ENCODE measurements at places on chromosomes 2 and 18.

- DNase-seq: no peak
Measured at GRCh38 chr2:137336067-137336466, 570.7 kb downstream of the THSD7B start.

GRCh38 chr2:75547345-75548035, 13.2 kb downstream of the EVA1A start:
- no peak for DNase-seq

DNA sequence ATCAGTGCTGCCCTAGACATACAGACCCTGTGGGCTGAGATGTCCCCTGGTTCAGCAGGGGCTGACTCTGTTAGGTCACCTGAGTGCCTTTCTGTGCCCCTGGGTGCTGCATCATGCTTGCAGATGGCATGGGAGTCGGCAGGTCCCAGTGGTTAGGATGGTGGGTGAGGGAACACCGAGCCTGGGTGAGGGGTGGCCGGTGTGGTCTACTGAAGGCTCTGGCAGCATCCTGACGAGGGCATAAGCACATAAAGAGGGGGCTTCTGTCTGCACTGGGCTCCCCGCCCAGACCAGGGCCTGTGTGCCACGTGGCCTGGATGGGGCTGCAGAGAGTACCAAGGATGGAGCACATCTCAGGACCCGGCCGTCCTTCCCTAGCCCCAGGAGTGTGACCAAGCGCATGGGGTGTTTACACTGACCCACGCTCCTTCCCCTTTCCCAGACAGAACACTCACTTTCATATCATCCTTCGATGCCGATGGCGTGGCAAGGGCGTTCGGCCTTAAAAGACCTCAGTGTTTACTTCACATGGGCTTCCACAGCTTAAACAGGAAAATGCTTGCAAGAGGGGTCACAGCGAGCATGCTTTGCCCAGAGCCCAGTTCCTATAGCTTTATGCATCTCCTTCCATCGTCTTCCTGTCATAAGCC, 115.1 kb downstream of the STPG4 start:
- DNase-seq: no peak

DNA sequence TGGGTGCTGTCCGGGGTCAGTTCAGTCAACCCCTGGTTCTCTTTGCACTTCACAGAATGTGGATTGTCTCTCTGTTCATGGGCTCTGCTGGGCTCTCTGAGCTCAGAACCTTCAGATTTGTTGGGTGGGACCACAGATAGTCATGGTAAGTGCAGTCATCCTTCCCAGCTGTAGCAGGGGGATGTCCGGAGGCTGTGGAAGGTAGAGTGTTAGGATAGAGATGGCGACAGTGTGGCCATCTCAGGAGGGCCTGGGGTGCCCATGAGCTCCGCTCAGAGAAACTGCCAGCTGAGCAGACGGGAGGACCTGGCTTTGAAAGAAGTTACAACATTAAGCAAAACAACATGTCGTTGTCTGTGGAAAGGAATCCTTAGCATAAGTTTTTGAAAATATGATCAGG, 149.8 kb downstream of the FAM210A start:
- no peak for DNase-seq

DNA sequence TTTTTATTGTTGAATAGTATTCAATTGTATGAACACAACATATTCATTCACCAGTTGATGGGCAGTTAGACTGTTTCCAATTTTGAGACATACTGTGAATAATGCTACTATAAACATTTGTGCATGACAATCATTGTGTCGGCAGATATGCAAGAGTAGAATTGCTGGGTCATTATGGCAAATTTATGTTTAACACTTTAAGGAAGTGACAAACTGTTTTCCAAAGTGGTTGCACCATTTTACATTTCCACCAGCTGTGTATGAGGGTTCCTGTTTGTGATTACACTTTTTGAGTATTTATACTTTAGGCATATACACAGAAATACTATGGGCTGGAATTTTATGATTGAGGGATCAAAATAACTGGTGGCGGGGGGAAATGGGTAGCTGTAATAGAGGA, 61.2 kb downstream of the MAP4K3 start:
- DNase-seq: no peak

DNA sequence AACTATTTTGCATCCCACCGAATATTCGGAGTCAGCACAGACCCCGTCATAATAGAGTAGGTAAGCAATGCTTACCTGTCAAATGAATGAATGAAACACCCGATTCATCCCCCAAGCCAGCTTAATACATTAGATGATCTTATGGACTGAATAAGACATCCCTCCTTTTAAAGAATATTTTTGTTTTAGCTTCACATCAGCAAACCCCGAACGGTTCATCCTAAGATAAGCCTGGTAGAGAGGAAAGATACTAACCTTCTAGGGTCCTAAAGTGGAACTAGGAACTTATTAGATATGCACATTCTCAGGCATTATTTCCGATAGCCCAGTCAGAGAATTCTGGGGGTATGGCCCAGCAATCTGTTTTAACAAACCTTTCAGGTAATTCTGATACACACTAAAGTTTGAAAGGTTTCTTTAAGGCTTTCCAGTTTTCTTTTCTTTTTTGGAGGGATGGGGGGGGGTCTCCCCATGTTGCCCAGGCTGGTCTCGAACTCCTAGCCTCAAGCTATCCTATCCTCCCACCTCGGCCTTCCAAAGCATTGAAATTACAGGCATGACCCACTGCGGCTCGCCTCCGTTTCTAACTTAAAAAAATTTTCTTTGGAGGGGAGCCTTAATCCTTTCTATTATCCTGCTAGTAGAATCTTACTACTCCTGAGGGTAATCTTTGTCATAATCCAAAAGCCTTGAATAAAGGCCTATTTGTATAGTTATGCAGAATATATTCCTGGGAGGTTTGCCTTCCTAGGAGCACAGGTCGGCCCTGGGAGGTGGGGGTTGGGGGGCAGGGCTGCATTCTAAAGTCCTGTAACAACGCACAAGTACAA, 1.0 kb upstream of the ACTR3 start:
- DNase-seq: no peak

- no peak for DNase-seq
Measured at GRCh38 chr2:226702376-226702775, 97.2 kb downstream of the IRS1 start.

- DNase-seq: no peak
Measured at GRCh38 chr18:68676913-68677312, 38.0 kb downstream of the TMX3 start.

GRCh38 chr2:173087214-173087581, 11.6 kb downstream of the MAP3K20 start:
- no peak for DNase-seq

- no peak for DNase-seq
Measured at GRCh38 chr18:36328916-36329315, 31.4 kb downstream of the FHOD3 start.

DNA sequence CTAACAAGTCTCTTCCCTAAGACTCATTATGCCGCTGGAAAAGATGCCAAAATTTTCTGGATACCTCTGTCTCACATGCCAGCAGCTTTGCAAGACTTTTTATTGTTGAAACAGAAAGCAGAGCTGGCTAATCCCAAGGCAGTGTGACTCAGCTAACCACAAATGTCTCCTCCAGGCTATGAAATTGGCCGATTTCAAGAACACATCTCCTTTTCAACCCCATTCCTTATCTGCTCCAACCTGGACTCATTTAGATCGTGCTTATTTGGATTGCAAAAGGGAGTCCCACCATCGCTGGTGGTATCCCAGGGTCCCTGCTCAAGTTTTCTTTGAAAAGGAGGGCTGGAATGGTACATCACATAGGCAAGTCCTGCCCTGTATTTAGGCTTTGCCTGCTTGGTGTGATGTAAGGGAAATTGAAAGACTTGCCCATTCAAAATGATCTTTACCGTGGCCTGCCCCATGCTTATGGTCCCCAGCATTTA, 26.3 kb downstream of the DHRS9 start:
- no peak for DNase-seq

DNA sequence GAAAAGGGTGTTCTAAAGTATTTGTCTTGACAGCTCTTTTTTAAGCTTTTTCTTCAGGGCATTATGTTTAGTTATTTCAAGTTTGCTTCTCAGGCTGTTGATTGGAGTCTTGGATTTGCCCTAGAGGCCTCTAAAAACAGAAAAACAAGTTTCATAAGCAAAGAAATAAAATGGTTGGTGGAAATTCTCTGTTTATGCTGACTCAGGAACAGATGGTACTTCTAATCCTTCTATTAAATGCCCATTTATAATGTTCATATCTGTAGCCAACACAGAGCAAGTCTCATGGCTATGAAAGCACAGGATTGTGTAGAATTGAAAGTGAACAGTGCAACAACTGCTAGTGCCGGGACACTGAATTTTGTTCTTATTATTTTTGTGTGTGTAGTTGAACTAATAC, 60.4 kb downstream of the KCNJ3 start:
- DNase-seq: no peak

DNA sequence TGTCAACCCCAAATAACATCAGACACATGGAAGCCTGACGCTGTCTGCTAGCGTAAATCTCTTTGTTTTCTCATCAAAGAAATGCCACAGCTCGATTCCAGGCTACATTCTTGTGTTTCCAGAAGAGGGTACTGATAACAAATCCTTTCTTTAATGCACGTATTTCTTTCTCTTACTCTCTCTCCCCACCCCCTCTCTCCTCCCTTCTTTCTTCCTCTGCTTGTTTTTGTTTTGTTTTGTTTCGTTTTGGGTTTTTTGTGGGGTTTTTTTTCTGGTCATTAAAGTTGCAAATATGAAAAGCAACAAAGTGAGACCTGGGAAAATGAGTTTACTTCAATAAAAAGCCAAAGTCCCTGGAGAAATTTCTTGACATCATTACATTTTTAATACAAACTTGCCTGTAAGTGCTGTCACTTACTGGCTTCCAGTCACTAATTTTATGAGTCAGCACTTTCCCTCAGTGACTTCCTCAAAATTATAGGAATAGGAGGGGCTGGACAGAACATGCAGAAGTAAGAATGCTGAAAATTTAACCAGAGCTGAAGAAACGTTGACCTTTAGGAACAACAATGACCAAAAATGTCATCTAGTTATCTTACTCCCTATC, 106.7 kb upstream of the NABP1 start:
- DNase-seq: no peak

- no peak for DNase-seq
Measured at GRCh38 chr2:180258579-180258978, 251.5 kb upstream of the CWC22 start.

- DNase-seq: no peak
Measured at GRCh38 chr2:28375742-28376631, 16.7 kb upstream of the FOSL2 start.

DNA sequence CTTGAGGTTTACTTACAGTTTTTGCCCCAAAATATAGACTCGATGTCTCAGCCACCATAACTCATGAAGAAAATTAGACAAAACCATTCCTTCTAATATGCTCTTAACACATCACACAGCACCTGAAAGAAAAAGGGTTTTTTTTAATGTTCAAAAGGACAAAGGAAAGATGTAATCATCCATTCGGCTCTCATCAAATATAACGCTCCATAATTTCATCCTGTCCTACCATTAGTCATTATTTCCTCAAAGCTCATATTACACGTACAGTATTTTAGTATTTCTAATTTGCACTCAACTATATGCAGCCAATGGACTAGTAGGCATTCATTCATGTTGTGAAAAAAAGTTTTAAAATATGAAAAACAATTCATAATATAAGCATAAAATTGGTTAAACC, 24.8 kb downstream of the ESCO1 start:
- DNase-seq: no peak
